ENCODE measurements at places on chromosomes 12 and 14. TPM values are rescaled to one million over a fixed set of nuclear protein-coding genes. Genes with fewer than 3 reads are reported as not detected.

KRT82 gene
- not detected for total RNA-seq

C12orf76 gene
- 20.3 TPM for total RNA-seq

SLC8B1 gene
- 14.2 TPM for total RNA-seq

FOXN3 gene
- 11.0 TPM for total RNA-seq

MUCL1 gene
- total RNA-seq = not detected

NYNRIN gene
- total RNA-seq = 13.8 TPM

PROX2 gene
- total RNA-seq = not detected

ZBTB25 gene
- total RNA-seq = 4.7 TPM

CCDC196 gene
- total RNA-seq = not detected

KRT74 gene
- not detected for total RNA-seq

SMIM41 gene
- total RNA-seq = 0.13 TPM

IFNG-AS1 gene
- not detected for total RNA-seq

NAV3 gene
- 6.3 TPM for total RNA-seq

SOX5 gene
- 0.25 TPM for total RNA-seq

C14orf132 gene
- total RNA-seq = 4.5 TPM
